ENCODE measurements at places on chromosomes 12 and 14. TPM values are rescaled to one million over a fixed set of nuclear protein-coding genes. Genes with fewer than 3 reads are reported as not detected.

DNA sequence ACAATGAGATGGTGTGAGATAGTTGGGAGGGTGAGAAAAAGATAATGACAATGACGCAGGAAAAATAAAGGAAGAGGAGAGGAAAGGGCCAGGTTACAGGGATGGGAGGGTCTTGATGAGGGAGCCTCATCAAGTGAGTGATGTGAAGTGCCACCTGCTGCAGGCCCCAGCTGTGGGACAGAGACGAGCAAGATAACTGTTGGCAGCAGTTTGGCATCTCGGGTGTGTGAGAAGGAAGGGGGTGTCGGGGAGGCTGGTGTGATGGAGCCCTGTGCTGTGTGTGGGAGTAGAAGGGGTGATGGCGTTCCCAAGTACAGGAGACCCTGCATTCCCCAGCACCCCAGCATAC, 11.4 kb upstream of the TAC3 start:
- no peak for DNase-seq

DNA sequence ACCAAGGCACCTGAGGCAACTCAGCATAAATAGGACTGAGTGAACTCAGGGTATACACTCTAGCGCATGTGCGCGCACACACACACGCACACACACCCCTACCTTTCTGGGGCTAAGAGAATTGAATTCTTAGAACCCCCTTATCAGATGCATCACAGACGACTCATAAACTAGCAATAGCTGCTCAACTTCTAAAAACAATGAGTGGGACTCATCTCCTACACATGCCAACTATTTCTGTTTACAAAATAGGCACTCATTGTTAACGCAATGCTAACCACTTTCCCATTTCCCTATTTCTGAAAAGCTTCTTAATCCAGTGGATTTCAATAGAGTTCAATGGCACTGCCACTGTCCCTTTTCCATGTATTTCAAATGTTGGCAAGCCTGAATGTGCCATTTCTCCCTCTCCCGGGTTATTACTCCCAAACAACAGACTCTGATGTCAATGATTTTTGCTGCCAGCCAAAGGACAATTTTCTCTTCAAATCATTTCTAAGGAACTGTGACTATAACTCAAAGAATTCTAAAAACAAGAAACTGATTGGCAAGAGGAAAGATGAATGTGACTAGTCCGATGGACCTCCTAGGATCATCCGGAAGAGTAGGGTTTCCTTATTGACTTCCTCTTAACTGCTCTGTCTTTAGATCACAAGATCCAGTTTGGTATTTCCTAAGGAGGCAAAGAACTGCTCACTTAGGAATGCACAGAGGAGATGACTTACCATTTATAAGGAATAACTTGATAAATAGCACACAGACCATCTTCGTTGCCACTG, 48.8 kb downstream of the SLC38A1 start:
- DNase-seq = no peak

DNA sequence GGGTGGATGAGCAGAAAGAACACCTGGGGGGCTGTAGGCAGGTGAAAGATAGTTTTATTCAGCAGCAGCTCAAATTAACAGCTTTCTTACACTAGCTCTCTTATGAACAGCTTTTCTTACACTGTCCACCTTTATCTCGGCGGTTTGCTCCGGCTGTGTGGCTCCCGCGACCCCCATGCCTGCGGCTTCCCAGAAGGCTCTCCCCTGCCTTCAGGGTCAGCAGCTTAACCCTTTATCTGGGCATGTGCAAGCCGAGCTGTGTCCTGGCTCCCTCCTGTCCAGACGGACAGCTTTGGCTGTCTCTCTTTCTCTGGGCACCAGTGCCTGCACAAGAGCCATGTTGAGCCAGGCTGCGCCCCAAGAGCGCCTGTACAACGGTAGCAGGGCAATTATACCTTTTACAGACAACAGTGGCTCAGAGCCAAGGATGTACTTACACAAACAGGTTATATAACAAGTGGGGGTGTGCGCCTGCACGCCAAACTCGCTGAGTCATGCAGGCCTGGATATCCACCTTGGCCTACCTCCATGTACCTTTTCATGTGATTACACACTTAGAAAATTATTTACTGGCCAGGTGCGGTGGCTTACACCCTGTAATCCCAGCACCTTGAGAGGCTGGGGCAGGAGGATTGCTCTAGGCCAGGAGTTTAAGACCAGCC, 28.5 kb upstream of the KLHL42 start:
- DNase-seq = no peak

GRCh38 chr12:14367040-14367661, 1.7 kb downstream of the ATF7IP start:
- DNase-seq = no peak

GRCh38 chr12:117042171-117042842, 56.9 kb downstream of the TESC start:
- no peak for DNase-seq

Gene E2F7
- total RNA-seq = 1.4 TPM

Gene INHBC
- total RNA-seq = not detected

Gene PYGL
- total RNA-seq = 9.4 TPM

Gene SIX1
- 0.47 TPM for total RNA-seq

Gene HPD
- total RNA-seq = not detected

Gene CD163
- 1.4 TPM for total RNA-seq

Gene CD4
- total RNA-seq = 2.3 TPM

All from occipital lobe (tissue), 3 donors.